HT-29 (cell line): ENCODE measurements at places on chromosomes 5 and 9. TPM values are rescaled to one million over a fixed set of nuclear protein-coding genes. Genes with fewer than 3 reads are reported as not detected.
A peak's percentile ranks its signal among the peaks of the same experiment; 100 is the strongest.

- DNase-seq = peak; percentile 64
Observed at GRCh38 chr9:121598965-121599871, 52.2 kb upstream of the DAB2IP start.

- no peak for DNase-seq
Observed at GRCh38 chr5:127758766-127759283, 55.6 kb downstream of the CCDC192 start.

DNA sequence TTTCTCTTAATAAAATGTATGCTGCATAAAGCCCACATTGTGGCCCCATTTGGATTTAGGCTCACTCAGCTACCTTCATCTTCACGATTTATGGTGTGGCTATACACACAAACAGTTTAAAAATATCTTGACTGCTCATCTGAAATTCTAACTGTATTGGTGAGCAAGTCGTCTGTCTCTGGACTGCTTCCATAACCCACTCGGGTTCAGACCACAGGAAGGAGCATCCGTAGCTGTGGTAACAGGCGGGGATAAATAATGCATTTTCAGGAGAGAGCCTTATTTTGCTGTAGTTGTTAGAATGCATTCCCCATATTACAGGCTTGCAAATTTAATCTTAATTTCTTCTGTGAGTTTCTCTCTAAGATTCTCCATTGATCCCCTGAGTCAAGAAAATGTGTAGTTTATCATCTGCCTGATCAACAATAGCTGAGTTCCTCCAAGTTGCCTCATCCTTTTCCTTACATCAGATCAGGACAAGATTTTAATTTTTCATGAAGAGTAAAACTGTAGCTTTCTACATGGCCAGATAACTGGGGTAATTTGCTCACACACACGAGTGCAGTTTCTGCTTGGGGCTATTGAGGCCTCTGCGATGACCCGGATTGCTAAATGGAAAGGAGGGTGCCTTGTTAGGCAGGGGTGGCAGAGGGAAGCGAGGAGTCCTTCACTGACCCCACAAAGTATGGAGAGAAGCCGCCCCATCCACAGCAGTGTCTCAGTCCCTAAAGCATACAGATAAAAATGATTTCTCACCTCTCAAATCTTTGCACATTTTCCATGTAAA is 133.9 kb downstream of the FSTL4 start:
- DNase-seq = no peak

DNA sequence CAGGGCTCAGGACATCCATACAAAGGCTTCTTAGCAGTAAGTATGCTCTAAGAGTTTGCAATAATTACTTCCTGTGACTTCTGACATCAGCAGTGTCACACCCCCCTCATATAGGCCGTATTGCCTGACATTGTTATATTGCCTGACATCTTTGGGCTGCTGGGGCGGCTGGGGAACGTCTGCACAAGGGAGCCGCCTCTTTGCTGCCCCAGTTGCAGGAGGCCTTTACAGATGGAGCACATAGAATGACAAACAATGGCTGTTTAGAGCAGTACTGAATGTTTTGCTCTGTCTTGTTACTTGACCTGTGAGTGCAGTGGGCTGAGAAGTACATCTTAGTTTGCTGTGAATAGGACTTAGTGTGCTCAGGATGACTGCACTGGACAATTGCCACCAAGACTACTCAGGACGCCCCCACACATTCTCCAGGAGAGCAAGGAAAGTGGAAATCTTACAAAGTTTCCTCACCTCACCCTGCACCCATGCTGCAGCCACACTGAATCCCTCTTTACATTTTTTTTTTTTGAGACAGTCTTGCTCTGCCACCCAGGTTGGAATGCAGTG is 65.4 kb upstream of the SPOCK1 start:
- no peak for DNase-seq

CWC27 gene
- 9.6 and 10.8 TPM in 2 replicates for total RNA-seq

NR2F1 gene
- 19.7 and 24.5 TPM in 2 replicates for total RNA-seq

SNCAIP gene
- total RNA-seq = not detected in 2 replicates

AQP7 gene
- total RNA-seq = 0.21 and 0.58 TPM in 2 replicates

FBXW2 gene
- 26.7 and 36.2 TPM in 2 replicates for total RNA-seq
